Endothelial cell of umbilical vein (primary cell): ENCODE measurements at places on chromosomes 16 and 17. TPM values are rescaled to one million over a fixed set of nuclear protein-coding genes. Genes with fewer than 3 reads are reported as not detected.

The FBXL16 gene
- total RNA-seq, result 0.22 TPM in 1 of 2 replicates, not detected in the other

The MYH13 gene
- not detected in 2 replicates for total RNA-seq

The CCDC200 gene
- not detected in 2 replicates for total RNA-seq

The ARHGAP44 gene
- 0.42 and 0.55 TPM in 2 replicates for total RNA-seq

The PYCARD gene
- total RNA-seq, result 19.1 and 23.0 TPM in 2 replicates

The DHRS7B gene
- 12.7 and 14.0 TPM in 2 replicates for total RNA-seq

The PIK3R6 gene
- not detected in 2 replicates for total RNA-seq

The RAB11FIP3 gene
- 64.9 and 75.9 TPM in 2 replicates for total RNA-seq

The CRHR1 gene
- total RNA-seq, result not detected in 2 replicates

The C17orf67 gene
- 5.6 and 5.8 TPM in 2 replicates for total RNA-seq

The DHRS13 gene
- total RNA-seq, result 5.6 and 7.2 TPM in 2 replicates

The CCL3 gene
- total RNA-seq, result not detected in 2 replicates

The VTN gene
- total RNA-seq, result not detected in 2 replicates

The DOC2B gene
- 0.05 and 0.22 TPM in 2 replicates for total RNA-seq

The C17orf100 gene
- total RNA-seq, result 1.4 and 1.6 TPM in 2 replicates

The KCNJ16 gene
- total RNA-seq, result not detected in 2 replicates

The SLC5A11 gene
- not detected in 2 replicates for total RNA-seq

The NPIPA8 gene
- 0.51 and 9.4 TPM in 2 replicates for total RNA-seq

The TSC2 gene
- total RNA-seq, result 144 TPM in 2 replicates

The ACAP1 gene
- total RNA-seq, result not detected in 2 replicates

The CA7 gene
- not detected in 2 replicates for total RNA-seq

The CPNE2 gene
- 91.9 and 92.0 TPM in 2 replicates for total RNA-seq

The LRRC37A gene
- 0.88 and 4.0 TPM in 2 replicates for total RNA-seq

The STH gene
- not detected in 2 replicates for total RNA-seq

The KRT35 gene
- not detected in 2 replicates for total RNA-seq

The WNK4 gene
- 1.9 TPM in 2 replicates for total RNA-seq

The CSH1 gene
- total RNA-seq, result not detected in 2 replicates

The TPSAB1 gene
- total RNA-seq, result not detected in 2 replicates

The PROCA1 gene
- 2.1 and 2.6 TPM in 2 replicates for total RNA-seq

The KIF18B gene
- total RNA-seq, result 48.4 and 50.3 TPM in 2 replicates

The PABPN1L gene
- not detected in 2 replicates for total RNA-seq

The CDK5R1 gene
- total RNA-seq, result 3.9 and 6.1 TPM in 2 replicates

The FNDC8 gene
- not detected in 2 replicates for total RNA-seq
